ENCODE measurements at places on chromosomes 1 and 21. TPM values are rescaled to one million over a fixed set of nuclear protein-coding genes. Genes with fewer than 3 reads are reported as not detected.

DNA sequence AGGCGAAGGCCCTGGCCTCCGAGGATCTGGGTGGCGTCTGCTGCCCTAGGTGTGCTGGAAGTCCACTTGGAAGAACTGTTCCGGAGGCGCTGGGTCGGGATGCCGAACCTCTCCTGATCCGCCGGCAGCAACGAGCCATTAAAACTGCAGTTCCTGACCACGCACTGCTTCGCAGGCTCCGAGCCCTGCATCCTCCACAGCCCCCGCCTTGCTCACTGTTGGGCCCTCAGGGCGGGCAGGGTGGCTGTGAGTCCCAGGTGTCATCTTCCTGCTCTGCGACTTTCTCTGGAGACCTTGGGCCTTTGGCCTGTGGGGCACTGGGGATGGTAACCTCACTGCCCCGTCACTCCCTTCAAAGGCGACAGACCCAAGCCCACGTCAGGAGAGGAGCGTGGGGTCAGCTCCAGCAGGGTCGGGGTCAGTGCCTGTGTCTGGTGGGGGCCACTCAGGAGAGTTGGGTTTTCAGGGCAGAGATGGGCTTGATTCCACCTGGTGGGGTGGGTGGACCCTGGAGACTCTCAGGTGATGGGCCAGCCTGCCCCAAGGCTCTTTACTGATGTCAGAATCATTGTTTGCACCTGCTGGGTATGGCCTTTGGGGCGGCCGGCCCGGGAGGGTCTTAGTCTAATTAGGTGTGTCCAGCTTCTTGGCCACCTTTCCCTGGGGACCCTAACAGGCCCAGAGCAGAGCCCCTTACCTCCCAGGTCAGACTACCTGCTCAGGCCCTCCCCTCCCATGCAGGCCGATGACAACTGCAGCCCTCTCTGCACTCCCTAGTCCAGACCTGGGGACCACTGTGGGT is 3.1 kb downstream of the PRXL2B start:
- no peak for DNase-seq

- DNase-seq: no peak
Measured at GRCh38 chr1:228018961-228019721, 12.3 kb downstream of the WNT3A start.

DNA sequence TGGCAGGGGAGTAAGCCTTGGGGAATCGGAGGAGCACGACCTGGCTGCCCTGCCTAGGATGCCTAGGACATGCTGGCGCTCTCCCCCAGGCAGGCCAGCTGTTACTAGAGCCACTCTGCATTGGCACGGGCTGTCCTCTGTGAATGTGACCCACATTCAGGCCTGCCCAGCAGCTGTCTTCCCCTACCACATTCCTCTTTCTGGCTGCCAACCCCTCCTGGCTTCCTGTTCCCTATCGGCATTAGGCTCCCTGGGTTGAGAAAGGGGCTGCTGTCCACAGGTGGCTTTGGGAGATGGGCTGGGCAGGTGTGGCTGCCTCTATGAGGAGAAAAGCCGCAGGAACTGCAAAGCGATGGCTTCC is 2.3 kb upstream of the NFASC start:
- DNase-seq: no peak

GRCh38 chr1:41281334-41281733 is 39.2 kb upstream of the SCMH1 start:
- DNase-seq: no peak

DNA sequence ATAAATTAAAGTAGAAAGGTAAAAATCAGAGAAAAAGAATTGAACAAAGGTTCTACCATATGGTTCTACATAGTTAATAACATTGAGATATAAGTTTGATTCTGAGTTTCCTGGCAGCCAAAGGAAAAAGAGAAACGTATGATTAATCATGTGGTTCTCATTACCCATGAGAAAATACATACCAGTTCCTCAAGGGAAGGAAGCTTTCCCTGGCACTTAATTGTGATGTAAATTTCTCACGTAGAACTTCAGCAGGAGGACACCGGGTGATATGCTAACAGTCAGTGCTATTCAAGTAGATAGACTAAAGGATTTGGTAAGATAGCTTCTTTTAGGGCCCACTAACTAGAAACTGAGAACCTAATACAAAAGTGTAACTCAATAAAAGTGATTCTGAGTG is 218.5 kb downstream of the NFIA start:
- DNase-seq: no peak

GRCh38 chr1:15412843-15413242 is 3.2 kb downstream of the EFHD2 start:
- DNase-seq: no peak

DNA sequence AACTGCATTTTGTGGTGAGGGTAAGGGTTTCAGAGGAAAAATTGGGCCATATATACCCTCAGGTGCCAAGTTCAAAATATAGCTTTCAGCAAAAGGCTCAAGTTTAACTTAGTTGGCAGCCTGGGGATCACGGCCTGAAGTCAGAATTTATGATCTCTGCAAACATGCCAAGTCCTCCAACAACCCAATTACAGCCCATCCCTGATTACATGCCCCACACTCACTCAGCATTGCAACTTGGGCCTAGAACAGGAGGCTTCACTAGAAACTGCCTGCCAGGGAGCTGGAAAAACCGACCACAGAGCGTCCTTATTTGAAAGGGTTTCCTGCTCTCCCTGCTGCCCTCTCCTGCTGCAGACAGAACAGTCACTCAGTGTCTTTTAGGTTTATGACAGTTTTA is 12.4 kb downstream of the FYB2 start:
- DNase-seq: no peak

DCST1 gene
- 0.58 TPM for total RNA-seq

- DNase-seq: no peak
Measured at GRCh38 chr1:216562383-216562782, 139.1 kb upstream of the USH2A start.

GRCh38 chr1:172653015-172653709 is 5.7 kb upstream of the FASLG start:
- no peak for DNase-seq

OR10Z1 gene
- not detected for total RNA-seq

- DNase-seq: no peak
Measured at GRCh38 chr1:222375701-222376100, 172.2 kb downstream of the HHIPL2 start.

All from T-cell (primary cell).